ENCODE measurements at places on chromosomes 3 and 15. TPM values are rescaled to one million over a fixed set of nuclear protein-coding genes. Genes with fewer than 3 reads are reported as not detected.

- no peak for DNase-seq
These were observed 15.5 kb upstream of the ONECUT1 start for GRCh38 chr15:52805351-52806283.

DNA sequence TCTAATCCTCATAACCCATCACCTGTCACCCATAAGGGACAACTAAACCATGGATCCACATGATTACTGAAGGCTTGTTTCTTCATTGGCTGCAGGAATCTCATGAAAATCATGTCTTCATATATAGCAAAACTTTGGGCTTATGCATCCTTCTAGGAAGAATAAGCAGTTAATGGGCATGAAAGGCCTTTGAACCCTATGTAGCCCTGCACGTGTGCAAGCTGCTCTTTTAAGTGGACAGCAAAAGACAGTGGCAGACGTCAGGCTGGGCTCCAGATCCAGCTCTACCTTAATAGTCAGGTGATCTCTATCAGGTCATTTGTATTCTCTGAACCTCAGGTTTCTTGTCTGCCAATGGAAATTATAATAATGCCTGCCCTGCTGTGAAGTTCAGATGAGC, 18.9 kb downstream of the CYP19A1 start:
- DNase-seq: no peak

DNA sequence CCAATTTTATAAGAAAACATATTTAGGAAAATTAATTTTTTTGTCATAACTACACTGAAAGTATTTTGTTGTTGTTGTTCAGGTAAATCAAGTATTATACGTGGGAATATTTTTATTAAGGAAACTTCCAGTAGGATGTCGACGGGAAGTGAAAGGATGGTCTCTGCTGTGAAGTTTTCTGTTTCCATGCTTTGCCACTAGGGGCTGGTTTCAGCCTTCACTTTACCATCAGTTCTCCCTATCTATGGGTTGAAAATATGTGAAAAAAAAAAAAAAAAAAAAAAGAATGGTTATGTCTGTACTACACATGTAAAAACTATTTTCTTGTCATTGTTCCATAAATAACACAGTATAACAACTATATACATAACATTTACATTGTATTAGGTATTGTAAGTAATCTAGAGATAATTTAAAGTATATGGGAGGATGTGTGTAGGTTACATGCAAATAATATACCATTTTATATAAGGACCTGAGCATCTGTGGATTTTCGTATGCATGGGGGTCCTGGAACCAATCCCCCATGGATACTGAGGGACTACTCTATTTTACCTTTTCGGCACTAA, 136.7 kb downstream of the SMAD6 start:
- no peak for DNase-seq

GRCh38 chr15:29090617-29091466, 178.8 kb downstream of the NSMCE3 start:
- DNase-seq: no peak

DNA sequence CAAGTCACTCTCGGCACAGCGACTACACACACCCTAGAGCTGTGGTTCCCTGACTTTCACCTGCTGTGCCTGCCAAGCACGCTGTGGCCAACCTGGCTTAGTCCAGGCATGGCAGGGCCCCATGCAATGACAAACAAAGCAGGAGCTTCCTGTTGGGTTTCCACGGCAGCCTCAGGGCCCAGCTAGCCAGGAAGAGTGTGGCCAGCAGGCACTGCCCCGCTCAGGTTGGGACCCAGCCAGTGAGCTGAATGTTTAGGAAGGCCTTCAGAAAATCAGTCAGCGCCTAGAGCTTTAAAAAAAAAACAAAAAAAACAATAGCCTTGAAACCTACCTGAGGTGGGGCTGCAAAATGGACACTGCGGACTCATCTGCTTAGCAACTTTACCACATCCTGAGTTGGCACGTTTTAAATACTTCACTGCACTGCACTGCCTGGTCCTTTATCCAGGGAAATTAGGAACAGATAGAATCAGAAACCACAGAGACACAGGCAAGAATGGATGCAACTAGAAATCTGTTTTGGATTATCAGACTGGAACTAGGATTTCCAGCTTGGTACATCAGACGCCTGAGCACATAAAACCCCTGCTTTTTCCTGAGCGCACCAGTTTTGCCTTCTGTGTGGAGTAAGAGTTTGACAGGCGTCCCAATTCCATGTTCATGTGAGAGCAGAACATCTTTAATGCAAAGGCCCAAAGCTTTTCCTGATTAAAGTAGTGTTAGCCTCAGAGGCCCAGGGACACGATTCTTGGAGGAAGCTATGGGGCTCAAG, 36.2 kb upstream of the LDHAL6B start:
- DNase-seq: no peak

DNA sequence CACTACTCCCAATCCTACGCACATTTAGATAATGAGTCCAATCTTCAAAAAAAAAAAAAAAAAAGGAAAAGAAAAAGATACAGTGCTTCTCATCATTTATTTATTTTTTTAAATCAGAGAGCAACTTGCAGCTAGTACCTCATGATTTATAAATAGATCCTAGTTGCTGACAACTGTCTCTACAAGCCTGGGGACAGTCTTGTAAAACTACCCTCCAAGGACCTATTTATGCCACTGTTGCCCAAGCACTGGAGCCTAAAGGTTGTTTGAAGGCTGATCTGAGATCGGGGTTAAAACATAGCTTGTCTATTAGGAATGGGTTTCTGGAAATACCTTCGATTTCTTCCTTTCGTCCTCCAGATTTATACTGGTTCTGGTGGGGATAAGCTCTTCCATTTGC, 14.7 kb downstream of the GABRR3 start:
- DNase-seq: no peak

GRCh38 chr3:193872265-193872753, 263.6 kb upstream of the HES1 start:
- DNase-seq: no peak

DNA sequence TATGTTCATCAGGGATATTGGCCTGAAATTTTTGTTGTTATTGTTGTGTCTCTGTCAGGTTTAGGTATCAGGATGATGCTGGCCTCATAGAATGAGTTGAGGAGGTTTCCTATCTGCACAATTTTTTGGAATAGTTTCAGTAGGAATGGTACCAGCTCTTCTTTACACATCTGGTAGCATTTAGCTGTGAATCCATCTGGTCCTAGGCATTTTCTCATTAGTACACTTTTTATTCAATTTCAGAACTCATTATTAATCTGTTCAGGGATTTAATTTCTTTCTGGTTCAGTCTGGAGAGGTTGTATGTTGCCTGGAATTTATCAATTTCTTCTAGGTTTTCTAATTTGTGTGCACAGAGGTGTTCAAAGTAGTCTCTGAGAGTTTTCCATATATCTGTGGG, 57.0 kb downstream of the STRIT1 start:
- no peak for DNase-seq

- no peak for DNase-seq
These were observed 14.4 kb downstream of the THOC7 start for GRCh38 chr3:63849175-63849574.

DNA sequence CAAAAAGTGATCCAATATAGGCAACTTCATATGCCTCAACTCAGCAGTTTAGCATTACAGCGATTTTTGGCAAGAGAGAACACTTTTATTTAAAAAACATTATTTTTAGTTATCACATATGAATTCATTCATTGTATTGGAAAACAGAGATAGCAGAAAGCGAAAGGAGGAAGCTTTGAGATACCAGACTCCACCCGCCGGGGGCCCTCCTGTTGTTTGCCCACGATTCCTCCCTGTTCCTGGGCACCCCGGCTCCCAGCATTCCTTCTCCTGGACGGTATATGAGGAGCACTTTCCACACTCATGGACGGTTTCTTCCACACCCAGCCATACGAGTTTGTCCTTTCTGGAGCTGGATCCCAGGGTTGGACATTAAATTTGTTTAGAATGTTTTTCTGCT, 18.2 kb downstream of the APBA2 start:
- DNase-seq: no peak

GRCh38 chr3:197031315-197032285, 2.0 kb upstream of the MELTF start:
- DNase-seq: peak; percentile 83

- no peak for DNase-seq
These were observed 447.7 kb upstream of the DPPA4 start for GRCh38 chr3:109784852-109785631.

DNA sequence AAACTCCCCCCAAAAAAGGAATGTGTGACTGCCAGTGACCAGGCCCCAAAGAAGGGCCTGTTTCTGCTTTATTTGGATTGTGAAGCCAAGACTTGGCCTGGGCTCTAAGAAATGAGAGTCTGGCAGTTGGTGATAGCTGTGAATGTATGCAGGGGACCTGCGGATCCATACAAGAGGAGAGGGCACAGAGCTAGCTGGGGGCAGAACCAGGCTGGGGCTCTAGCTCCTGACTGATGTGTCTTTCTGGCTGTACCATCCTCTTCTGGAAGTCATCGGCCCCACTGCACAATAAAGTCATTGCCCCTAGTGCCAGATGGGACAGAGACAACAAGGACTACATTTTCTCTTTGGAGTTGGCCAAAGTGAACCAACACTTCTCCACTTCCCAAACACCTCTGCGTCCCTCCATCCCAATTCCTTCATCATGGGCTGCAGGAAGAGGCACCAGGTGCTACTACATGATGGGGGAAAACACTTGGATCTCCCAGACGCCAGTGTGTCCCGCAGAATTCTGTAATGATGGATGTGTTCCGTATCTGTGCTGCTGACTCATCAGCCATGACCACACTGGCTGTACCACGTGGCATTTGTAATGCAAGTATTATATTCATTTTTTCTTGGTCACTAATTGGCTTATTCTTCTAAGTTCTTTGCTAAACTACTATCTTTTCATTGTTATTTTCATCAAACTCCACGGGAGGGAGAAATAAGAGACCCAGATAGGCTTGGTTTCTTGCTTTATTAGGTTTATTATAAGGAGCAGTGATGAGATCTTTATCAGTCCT, 1.7 kb upstream of the PLA2G4F start:
- DNase-seq: no peak

DNA sequence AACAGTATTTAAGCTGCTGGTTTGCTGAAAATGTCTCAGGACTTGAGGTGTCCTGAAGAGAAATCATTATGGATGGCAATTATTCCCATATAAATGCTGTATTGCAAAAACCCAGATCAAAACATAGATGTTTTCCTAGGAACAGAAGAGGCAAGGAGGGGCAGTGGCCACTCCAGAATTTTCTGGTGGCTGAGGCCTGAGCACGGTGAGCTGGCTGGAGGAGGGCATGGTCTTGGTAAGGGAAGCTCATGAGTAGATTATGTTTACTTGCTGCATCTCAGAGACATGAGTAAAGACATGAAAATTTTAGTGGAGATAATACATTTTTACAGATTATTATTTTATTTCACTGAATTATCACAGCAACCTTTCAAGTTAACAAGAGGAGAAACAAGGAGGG, 31.1 kb downstream of the PGPEP1L start:
- DNase-seq: no peak

DNA sequence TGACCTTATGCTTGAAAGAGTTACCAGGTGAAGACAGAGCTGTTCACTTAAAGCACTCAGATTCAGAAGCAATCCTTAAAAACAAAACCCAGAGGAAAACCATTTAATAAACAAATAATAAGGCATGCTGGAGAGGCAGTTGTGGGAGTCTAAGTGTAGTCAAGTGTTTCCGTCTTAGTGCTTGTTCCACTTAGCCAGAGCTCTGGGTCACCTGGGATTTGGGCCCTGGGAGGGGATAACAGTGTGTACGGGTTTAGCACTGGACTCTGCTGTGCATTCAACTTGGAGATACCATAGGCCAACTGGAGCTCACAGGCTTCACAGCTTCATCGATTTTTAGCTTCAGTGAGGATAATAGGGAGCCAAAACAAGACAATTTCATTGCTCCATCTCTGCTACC, 444.6 kb downstream of the CNTN4 start:
- DNase-seq: no peak

DNA sequence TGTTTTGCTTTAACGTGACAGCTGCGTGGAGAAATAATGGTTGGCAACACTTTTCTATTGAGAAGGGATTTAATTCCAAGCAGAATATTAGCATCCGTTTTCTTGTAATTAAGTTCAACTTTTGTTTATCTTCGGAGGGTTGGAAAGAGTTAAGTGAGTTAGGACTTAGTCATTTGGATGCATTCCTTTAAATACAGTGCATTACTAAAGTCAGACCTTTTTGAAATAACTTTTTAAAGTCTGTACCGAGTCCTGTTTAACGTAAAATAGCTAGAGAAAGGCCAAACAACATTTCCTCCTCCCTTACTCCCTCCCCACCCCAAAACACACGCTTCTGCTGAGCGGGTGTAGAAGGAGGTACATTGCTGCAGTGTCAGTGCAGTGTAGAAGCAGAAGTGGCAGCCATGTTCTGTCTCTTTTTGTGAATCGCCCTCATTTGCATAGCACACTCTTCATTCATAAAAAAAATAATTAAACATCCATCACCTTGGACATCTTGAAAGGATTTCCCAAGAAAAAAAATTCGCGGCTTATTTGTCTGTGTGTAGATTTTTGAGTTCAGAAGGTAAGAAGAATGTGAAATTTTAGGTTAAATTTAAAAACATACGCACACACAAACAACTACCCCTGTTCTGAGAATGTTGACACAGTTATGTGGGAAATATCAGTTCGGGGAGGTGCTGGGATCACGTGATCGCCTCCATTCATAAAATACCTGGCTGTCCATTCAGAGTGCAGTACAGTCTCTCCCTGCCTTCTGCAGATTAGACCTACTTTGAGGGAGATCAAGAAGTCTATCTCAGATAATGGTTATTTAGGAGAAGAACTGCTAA, 1.6 kb downstream of the SPRED1 start:
- DNase-seq: no peak

GRCh38 chr15:99592145-99592791, 26.5 kb downstream of the MEF2A start:
- DNase-seq: no peak

DNA sequence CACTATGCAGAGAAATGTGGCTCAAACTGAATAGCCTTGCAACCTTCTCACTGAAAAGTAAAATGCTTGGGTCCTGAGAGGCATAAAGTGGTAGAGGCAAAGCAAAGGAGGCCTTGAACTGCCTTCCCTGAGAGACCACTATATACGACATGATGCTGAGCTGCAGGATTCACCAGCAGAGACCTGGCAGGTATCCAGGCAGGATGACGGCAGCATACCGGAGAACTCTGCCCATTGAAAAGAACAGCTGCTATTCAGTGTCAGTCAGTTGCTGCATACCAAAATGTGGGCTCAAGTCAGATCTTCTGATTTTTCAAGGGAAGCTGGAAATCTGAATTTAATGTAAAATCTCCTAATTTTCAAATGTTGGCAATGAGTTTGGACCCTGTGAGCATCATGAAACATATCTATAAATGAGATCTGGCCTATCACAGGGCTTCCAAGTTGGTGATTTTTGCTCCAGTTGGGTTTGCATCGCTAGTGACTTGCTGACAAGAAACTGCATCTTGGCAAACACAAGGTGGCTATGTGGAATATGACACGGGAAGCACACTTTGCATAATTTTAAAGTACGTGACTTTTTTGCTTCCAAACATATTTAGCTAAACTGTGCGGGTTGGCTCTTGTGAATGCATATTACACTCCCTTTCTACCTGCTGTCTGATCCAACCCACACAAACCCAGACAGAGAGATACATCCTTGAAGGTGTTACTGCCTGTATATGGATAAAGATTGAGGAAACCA, 529.0 kb downstream of the AGBL1 start:
- DNase-seq: no peak

- DNase-seq: no peak
These were observed 251.9 kb downstream of the CDIN1 start for GRCh38 chr15:36831125-36831903.

The MFGE8 gene
- total RNA-seq: 500 TPM

The RFT1 gene
- total RNA-seq: 14.0 TPM

The PYGO1 gene
- total RNA-seq: 4.7 TPM

The SH3BP5 gene
- 82.4 TPM for total RNA-seq

The RPP25 gene
- total RNA-seq: 6.9 TPM

The GLDN gene
- total RNA-seq: 25.1 TPM

The CDCP1 gene
- 30.7 TPM for total RNA-seq
